ENCODE measurements at places on chromosomes 4 and X.
A peak's percentile ranks its signal among the peaks of the same experiment; 100 is the strongest.

- DNase-seq, result no peak
These were observed at the start of gene CCDC160 for GRCh38 chrX:134236626-134237614. TSS of gene CCDC160 (plus strand) at chrX:134237182. CDS start at chrX:134244801, 7,619 bp downstream.

DNA sequence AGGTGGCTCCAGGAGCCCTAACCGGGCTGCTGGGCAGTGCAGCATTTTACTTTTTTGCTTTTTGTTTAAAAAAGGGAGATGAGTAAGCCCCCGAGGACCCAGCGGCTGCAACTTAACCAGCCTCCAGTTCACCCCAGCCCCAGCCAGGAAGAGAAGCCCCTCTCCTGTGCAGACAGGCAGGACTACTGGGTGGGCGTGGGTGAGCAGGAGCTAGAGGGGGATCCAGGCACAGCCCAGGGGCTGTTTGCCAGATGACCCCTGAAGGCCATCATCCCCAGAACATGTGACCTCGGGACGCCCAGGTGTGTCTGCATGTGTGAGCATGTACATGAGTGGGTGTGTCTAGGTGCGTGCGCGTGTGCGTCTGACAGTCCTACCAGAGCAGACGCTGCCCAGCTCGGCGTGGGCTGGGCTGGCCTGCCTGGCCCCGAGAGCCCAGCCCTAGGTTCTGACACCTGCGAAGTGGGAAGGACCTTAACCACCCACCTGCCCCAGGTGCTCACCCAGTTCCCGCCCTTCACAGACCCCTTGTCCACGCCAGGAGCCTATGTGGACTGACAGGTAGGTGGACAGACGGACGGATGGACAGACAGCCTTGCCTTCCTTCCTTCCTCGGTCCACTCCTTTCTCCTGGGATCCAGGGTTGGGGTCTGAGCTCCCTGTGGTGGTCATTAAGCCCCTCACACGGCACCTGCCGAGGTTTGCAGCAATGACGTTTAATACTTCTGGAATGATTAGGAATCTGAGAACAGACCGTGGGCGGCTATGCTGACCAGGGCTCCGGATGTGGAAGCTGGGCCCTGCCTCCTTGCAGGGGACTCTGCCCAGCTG, 7.8 kb upstream of the HAUS3 start:
- DNase-seq, result no peak

- DNase-seq, result no peak
These were observed 140.9 kb downstream of the MAPK10 start for GRCh38 chr4:86218746-86219473.

GRCh38 chr4:125198916-125199315, 115.8 kb upstream of the FAT4 start:
- no peak for DNase-seq

GRCh38 chr4:102599455-102599854, 98.3 kb downstream of the NFKB1 start:
- no peak for DNase-seq

DNA sequence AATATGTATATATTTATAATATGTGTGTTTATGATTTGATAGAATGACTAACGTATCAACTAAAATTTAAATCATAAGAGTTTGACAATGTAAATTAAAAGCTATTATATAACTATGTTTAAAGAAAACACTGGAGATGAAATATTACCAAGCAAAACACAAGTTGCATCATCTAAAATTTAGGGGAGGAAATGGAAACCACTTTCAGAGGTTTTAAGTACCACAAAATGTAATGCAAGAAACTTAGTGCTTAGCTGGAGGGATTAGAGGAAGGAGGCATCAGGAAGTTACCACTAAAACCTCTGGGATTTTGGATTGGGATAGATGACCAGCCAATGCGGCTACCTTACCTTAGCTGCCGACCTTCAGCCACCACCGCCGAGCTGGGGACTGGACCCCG, 1192.1 kb upstream of the PRKX start:
- DNase-seq, result no peak

DNA sequence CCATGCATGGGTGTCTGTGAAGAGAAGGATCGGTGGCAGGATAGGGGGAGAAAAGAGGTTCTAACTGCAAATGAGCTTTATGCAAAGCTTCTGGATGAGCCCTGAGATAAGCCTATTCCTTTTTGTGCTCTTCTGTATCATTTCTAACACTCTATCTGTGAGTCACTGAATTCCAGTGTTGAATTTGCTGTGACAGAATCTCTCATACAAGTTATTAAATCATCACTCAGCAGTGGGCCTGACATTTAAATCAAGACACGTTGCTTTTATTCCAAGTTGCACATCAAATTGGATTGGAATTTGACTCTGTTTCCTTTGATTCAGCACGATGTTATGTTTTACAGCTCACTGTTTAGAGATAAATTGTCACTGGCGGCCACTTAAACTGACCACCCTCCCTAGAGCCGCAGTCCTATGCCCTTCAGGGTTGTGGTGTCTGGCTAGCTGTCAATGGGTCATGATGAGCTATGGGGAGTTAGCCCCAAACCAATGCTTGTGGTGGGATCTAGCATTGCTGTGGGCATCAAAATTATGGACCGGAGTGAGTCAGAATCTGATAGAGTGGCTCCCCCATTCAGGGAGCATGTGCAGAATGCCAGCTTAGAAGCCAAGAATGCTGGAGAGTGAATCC, 42.7 kb downstream of the LHFPL1 start:
- DNase-seq, result no peak

- DNase-seq, result peak; percentile 33
These were observed at the start of gene SCARB2 for GRCh38 chr4:76213415-76214176. TSS of gene SCARB2 (minus strand) at chr4:76213824. CDS start at chr4:76213543, 281 bp downstream.

GRCh38 chr4:29853833-29854232, 866.3 kb upstream of the PCDH7 start:
- DNase-seq, result no peak

- no peak for DNase-seq
These were observed 1276.1 kb downstream of the PCDH7 start for GRCh38 chr4:31995943-31996901.

GRCh38 chr4:13546142-13546940, 2.0 kb upstream of the NKX3-2 start:
- DNase-seq, result no peak

GRCh38 chr4:113636877-113637276, 124.7 kb downstream of the CAMK2D start:
- DNase-seq, result no peak

- no peak for DNase-seq
These were observed 524.7 kb downstream of the SPRY1 start for GRCh38 chr4:123921339-123921738.

DNA sequence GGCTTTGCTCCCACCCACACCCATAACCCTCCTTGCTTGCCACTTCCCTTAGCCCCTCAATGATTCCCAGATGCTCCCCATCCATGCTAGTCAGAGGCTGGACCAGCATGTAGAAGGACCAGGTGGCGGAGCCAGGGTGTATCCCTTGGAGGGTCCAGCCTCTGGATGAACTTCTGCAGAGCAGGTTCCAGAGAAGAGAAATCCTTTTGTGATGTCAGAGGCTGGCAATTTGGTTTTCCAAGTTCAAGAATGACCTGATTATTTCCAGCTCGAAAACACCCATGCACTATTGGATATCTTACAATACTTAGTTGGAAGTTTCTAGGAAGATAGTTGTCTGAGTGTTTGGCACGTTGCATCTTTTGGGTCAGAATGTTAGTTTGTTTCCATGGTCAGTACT, 168.3 kb upstream of the RPS6KA3 start:
- DNase-seq, result no peak
